ENCODE measurements at places on chromosomes 6 and 20.

- DNase-seq = no peak
Observed at GRCh38 chr20:3932681-3933080, 43.5 kb downstream of the PANK2 start.

- no peak for DNase-seq
Observed at GRCh38 chr6:15453622-15454021, 207.8 kb downstream of the JARID2 start.

GRCh38 chr6:139320081-139320480 is 28.3 kb upstream of the TXLNB start:
- DNase-seq = no peak

- DNase-seq = no peak
Observed at GRCh38 chr20:54048891-54049545, 21.4 kb downstream of the BCAS1 start.

DNA sequence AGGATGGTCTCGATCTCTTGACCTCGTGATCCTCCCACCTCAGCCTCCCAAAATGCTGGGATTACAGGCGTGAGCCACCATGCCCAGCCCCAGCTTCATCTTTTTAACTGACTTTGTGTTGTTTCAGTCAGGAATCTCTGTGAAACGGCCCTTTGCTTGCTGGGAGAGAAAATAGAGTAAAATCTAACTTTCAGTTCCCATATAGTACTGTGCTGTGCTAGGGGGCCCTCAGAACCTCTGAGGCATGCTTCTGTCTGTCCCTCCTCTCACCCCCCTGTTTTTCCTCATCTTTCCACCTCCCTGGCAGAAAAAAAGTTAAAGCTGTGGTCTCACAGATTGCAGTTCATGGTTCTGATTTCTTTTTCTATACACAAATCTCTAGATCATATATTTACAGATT is 48.4 kb downstream of the LRP11 start:
- no peak for DNase-seq

DNA sequence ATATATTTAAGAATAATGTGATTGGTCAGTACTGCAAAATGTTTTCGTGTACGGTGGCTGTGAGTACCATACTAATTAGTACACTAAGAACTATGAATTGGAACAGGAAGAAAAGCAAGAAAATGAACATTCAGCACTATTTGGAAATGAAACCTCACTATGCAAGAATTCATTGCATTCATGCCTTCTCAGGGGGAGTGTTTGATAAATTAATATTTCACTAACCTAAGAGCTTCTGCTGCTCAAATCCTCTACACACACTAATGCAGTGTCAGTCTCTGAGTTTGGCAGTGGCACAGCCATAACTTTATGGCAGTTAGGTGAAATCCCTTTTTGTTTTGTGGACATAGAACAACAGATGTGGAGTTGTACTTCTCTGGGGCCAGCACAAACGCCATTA is 60.1 kb downstream of the SLC16A10 start:
- no peak for DNase-seq

DNA sequence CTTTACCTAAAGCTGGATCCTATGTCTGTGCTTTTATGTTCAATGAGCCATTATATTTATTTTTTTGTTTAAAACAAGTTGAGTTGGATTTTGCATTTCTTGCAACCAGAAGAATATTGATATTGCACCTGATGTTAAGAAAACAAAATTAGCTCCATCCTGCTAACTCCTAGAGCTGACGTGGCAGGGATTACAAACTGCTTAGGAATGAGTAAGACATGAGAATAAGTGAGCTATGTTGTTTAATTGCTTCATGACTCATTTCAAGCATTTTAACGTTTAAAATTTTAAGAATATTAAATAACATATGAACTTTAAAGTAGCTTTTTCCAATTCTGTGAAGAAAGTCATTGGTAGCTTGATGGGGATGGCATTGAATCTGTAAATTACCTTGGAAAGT is 663.5 kb downstream of the EPM2A start:
- no peak for DNase-seq

DNA sequence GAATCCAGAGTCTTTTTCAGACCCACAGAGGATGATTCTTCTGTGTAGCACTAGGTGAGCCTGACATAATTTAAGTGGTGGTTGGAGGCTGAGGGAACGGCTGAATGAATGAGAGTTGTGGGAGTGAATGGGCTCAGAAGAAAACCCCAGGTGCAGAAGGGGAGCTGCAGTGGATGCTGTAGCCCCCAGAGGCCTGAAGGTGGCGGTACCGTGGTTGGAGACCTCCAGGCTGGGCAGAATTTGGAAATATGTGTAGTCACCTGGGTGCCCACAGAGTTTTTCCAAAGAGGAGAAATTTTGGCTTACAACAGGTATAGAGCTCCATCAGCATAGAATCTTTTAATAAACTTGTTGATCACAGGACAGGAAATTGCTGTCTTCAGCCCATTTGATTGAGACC is 6.5 kb upstream of the RAET1G start:
- DNase-seq = no peak

DNA sequence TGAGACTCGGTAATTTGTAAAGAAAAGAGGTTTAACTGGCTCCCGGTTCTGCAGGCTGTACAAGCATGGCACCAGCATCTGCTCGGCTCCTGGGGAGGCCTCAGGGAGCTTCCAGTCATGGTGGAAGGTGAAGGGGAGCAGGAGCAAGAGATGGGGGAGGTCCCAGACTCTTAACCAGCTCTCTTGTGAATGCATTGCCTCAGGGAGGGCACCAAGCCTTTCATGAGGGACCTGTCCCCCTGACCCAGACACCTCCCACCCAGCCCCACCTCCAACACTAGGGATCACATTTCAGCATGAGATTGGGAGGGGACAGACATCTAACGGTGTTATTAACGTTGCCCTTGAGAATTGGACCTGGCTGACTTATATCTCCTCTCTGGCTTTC is 68.6 kb downstream of the PTPN1 start:
- DNase-seq = no peak

DNA sequence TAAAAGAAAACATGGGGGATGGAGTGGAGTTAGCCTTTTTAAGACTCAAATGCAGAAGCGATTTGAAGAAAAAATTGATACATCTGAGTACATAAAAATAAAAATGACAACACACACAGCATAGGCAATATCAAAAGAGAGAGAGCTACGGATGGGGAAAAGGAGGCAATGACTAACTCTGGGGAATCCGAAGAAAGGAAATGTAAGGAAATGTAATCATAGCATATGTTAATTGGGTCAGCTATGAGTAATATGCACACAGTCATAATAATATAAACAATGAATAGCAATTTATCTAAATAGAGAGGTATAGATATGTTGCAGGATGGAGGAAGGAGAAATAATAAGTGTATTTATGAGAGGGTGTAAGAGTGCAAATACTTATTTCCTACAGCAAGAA is 83.4 kb downstream of the NOL4L start:
- no peak for DNase-seq

DNA sequence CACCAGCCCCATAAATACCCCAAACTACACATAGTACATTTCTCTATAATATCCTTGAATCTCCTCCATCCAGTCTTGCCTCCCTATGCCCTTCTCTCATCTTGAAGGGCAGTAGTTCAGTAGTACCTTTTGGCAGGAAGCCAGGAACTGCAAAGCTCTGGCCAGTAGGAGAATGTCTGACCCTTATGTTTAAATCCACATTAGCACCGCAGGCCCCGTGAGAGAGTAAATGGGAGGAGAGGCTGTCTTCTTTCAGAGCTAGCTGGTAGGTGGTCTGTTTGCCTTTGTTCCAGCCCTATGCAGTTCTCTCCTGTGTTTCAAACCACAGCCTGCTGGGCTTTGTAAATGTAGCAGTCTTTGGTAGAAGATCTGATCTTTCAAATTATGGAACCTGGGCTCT is 690.7 kb downstream of the DOK5 start:
- DNase-seq = no peak

- DNase-seq = no peak
Observed at GRCh38 chr6:149900620-149901443, 2.9 kb upstream of the RAET1E start.

GRCh38 chr6:116695401-116695800 is 14.4 kb downstream of the KPNA5 start:
- DNase-seq = no peak

- no peak for DNase-seq
Observed at GRCh38 chr20:17044891-17045290, 181.9 kb upstream of the PCSK2 start.

DNA sequence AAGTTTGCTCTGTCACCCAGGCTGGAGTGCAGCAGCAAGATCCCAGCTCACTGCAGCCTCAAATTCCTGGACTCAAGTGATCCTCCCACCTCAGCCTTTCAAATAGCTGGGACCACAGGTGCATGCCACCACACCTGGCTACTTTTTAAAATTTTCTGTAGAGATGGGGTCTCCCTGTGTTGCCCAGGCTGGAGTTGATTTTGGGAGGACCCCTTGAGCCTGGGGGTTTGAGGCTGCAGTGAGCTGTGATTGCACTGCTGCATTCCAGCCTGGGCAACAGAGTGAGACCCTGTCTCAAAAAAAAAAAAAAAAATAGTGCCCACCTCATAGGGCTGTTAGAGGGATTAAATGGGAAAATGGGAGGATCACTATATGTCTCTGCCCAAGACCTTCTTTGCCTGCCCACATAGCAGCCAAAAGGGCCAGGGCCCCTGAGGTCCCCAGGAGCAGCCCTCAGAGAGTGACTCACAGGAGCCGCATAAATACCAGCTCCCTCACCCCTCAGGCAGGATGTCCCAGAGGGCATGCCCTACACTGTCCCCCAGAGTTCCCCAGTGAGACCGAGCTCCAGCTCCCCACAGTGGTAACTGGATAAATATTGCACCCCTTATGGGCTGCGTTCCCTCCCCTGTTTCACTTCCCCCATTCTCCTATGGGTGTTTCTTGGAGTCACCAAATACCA is 11.7 kb upstream of the MDGA1 start:
- no peak for DNase-seq

GRCh38 chr6:3744211-3744900 is 7.2 kb downstream of the PXDC1 start:
- no peak for DNase-seq

DNA sequence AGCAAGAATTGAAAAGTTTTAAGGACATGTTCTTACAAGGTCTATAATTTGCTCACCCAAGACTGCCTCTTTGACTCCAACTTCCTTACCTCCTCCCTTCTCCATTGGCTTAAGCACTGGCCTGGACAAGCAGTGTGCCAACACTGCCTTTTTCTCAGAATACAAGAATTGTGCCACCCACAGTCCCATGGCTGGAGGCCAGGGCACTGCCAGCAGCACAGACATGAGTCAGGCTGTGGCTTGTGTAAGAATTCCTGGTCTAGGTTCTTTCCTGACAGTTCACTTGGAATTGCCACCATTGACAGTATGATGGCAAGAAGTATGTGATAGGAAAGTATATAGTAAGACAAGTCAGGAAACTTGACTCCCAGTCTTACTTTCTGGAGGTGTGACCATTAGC is 202.7 kb upstream of the MARCKS start:
- DNase-seq = no peak

DNA sequence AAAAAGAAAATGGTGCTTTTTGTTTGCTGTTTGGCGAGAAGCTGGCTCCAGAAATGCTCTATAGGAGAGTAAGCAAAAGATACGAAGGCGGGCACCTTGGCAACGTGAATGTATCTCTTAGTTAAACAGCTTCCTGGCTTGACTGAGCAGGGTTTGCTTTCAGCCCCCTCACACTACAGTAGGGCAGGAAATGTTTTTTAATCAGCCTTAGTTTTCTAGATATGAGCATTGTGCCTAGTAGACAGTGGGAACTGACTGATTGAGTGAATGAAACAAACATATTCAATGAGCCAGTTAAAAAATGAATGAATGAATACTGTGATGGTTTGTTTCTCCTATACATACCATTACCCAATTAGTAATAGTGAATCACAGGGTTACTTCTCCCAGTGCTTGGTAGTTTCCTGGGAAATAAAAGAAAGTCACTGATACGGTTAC is 19.9 kb downstream of the CAP2 start:
- no peak for DNase-seq

DNA sequence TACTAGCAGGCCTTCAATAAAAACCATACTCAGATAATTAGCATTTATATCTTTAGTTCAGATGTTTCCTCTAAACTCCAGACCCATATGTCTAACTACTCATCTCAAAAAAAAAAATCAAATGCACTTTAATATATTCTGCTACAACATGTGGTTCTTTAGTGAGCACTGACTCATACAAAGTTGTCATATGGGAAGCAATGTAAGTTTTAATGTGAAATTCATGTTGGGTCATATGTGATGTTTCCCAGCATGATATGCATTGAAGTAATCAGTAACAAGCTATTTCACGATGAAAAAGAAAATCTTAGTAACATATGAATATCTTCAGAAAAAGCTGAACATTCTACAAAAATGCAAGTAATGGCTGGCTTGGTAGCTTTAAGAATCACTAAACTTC is 859.7 kb upstream of the ADGRB3 start:
- DNase-seq = no peak

GRCh38 chr20:53149148-53149889 is 177.2 kb downstream of the TSHZ2 start:
- DNase-seq = no peak

GRCh38 chr20:24489631-24490260 is 20.3 kb downstream of the SYNDIG1 start:
- no peak for DNase-seq

DNA sequence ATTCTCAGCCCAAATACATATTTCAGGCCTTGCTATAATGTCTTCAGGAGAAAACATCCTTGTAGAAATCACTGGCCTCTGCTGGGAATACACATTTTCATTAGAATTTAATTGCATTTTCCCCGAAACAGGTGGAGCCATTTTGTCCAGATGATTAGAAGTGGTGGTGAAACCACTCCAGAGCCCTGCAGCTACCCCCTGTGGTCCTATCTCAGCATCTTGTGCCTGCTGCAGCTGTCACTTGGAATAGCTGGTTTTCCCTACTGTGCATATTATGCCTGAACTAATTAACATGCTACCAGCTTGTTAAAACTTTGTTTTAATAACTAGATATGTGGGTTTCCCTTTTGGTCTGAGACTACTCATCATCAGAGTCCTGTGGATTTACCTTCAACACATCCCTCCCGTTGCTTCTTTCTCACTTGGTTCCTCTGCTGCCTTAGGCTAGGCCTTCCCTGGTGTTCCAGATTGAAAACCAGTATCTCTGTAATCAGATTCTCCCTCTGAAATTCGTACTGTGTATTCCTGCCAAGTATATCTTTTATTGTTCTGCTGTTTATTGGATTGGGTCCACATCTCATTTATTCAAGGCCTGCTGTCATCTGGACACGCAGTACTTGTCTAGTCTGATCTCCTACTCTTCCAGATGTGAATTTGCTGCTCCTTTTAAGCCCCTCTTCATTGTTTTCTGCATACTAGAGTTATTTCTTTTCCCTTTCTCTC is 15.2 kb downstream of the DNAH8 start:
- DNase-seq = no peak

- no peak for DNase-seq
Observed at GRCh38 chr6:131952886-131953509, 1.8 kb upstream of the CCN2 start.

- no peak for DNase-seq
Observed at GRCh38 chr20:44993343-44993742, 27.0 kb downstream of the STK4 start.

DNA sequence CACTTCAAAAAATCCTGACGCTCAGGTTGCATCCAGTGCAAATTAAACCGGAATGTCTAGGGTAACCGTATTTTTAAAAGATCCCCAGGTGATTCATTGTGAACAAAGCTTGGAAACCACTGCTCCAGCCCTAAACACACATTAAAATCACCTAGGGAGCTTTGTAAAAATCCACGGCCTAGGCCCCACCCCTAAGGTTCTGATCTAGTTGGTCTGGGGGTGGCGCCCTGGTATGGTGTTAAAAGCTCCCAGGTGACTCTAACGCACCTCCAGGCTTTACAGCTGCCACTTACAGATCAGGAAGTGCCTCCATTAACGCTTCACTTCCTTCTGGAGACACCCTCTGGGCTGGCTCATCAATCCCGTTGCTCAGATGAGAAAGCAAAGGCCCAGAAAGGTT is 92.2 kb downstream of the GRM4 start:
- no peak for DNase-seq

- peak; percentile 10 for DNase-seq
Observed at GRCh38 chr6:118283766-118284165, 264.3 kb upstream of the PLN start.

Measured in activated CD8-positive, alpha-beta memory T cell treated with anti-CD3 and anti-CD28 coated beads for 1 hour (primary cell).